ENCODE measurements at places on chromosomes 4 and X.

DNA sequence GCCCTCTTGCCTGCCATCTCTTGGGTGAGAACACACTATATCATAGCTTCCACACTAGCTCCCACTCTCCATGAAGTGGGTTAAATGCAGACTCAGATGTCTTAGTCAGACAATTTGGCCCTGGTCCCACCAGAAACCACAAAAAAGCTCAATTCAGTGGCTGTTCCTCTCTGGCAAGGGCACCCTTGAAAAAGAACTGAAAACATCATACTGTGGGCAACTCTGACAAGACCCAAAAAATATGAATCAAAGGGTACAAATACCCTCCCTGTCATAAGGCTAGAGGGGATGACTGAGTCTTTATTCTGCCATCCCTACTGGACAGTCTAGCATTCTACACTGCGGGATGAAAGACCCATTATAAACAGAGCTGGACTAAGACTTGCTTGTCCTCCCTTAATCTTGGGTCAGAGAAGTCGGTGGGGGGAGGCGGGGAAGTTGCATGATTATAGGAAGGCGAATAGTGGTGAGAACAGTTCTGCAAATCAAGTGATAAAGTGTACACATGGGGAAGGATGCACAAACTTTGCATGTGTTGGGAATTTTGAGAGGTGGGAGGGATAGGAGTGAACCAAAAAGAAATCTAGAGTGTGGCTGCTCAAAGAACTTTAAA is 172.1 kb downstream of the OPHN1 start:
- DNase-seq: no peak

DNA sequence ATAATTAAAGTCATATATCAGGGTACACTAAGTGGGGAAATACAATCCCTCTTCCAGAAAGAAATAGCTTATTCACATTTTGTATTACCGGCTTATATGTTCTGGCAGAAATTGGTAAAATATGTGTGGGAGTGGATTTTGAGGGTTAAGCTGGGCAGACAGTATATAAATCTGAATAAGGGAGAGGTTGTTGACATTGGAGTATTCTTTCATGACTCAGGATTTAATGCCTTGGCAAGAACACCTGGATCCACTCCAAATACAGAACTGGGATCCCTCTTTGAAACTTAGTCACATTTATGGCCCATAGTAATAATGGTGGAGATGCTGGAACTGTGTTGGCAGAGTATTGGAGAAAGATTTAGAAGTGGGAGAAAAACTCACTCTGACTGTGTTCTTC is 54.3 kb upstream of the TET2 start:
- no peak for DNase-seq

DNA sequence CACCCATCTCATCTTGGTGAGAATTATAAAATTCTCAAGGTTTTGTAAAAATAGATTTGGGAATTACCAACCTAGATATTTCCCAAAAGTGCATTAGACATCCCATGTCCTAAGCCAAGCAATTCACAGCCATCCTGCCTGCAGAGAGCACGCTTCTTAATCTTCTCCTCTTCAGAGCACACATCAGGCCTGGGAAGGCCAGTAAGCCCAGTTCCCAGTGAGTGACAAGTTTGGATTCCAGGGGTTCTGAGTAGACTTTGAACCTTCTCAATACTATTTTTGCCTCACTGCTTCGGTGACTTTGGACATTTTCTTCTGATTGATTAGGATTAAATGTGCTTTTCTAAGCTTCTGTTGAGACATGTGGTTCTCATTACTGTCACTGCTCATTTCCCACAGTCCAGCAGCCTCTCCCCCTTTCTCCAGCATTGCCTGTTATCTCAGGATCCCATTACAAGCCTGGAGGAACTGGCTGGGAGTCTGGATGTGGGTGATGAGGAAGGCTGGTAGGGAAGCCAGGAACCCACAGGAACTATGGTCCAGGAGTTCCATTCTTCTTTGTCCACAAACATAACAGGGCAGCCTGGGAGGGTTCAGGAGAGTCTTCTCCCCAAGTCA is 56.4 kb upstream of the TMEM150C start:
- DNase-seq: no peak

GRCh38 chrX:46333550-46333949 is 211.7 kb downstream of the ZNF674 start:
- DNase-seq: no peak

DNA sequence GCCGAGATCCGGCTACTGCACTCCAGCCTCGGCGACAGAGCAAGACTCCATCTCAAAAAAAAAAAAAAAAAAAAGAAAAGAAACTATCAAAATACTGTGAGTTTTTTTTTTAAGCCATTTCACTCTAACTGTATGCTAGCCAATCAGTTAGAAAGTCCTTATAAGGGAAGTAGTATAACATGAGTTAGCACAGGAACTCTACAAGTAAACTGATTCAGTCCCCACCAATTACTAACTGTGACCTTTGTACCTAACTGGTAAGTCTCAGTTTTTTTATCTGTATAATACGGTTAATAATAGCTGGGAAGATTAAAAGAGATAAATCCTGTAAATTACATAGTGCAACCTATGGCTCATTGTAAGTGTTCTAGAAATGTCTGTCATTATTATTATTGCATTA is 35.1 kb upstream of the BRS3 start:
- DNase-seq: no peak

- no peak for DNase-seq
Measured at GRCh38 chr4:147971116-147971515, 239.2 kb downstream of the ARHGAP10 start.

DNA sequence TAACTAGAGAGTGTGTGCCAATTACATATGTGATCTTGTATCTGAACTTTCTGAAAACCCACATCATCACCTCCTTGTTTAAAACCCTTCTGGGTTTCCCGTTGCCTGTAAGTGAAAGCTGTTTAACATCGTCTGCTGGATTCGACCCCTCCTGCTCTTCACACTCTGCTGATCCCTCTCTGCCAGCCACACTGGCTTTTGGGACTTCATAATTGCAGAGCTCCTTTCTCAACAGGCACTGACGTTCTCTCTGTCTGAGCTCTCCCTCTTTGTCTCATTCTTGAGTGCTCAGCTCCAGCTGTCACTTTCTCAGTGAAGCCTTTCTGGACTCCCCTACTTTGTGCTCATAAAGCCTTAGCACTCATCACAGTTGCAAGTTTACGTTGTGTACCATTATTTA is 153.9 kb downstream of the CEP135 start:
- no peak for DNase-seq

GRCh38 chrX:129833153-129833990 is 10.3 kb downstream of the ZDHHC9 start:
- no peak for DNase-seq

- no peak for DNase-seq
Measured at GRCh38 chrX:94424456-94424855, 750.5 kb downstream of the FAM133A start.

- no peak for DNase-seq
Measured at GRCh38 chr4:93409035-93409434, 419.5 kb upstream of the ATOH1 start.

DNA sequence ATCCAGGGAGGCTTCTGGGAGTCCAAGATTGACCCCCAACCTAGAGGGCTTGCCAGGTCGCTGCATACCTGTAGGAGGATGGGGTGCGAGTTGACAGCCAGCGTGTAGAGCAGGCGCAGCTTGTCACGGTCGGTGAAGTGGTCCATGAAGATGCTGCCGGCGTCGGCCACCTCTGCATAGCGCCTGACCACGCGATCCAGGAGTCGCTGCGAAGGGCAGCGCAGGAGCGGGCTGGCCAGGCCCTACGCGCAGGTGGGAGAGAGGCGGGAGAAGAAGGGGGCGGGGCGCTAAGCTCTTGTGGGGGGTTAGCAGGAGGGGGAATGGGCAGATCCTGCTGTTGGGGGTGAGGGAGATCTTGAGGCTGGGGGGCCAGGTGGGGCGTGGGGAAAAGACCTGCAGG is 43.0 kb downstream of the DIPK2B start:
- DNase-seq: no peak

GRCh38 chrX:78957768-78958130 is 12.6 kb downstream of the P2RY10 start:
- DNase-seq: no peak

Measured in stimulated activated CD4-positive, alpha-beta T cell treated with anti-CD3 and anti-CD28 coated beads, Interleukin-1b, Interleukin-23, amount 100 ng/mL, for 4 hours (primary cell).